ENCODE measurements at places on chromosomes 5 and 9.
A peak's percentile ranks its signal among the peaks of the same experiment; 100 is the strongest.

DNA sequence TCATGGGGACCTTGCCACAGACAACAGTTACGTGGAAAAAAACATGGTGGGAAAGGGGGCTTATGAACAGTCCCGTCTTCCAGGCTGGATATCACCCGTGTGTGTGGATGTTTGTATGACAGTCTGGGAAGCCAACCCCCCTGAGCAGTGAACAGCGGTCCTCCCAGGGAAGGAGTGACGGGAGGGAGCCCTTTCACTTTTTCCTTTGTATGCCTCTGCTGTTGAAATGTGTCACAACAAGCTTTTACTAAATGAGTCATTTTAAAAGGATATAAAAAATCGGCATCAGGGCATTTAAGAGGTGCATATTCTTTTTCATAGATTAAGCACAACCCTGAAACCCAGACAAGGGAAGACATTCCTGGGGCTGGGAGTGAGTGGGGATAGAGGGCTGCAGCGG is 5.1 kb downstream of the MYMK start:
- DNase-seq = no peak

- DNase-seq = no peak
Observed at GRCh38 chr9:16135968-16136367, 583.1 kb downstream of the CCDC171 start.

DNA sequence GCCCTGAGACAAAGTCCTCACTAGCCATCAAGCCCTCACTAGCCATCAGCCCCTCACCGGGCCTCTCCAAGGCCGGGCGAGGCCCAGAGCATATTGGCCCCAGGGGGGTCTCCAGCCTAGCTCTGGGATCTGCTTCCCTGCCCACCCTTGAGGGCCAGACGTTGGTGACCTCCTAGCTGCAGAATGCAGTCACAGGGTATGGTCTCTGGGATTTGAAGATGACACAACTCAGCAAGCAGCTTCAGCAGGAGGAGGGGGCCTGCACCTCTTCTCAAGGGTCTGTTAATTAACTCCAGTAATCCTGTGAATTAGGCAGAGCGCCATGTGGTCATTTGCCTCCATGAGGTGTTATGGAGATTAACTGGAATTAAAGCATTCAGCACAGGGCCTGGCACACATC is 116.9 kb upstream of the SPOCK1 start:
- DNase-seq = no peak

- no peak for DNase-seq
Observed at GRCh38 chr5:67577424-67577823, 380.8 kb upstream of the CD180 start.

GRCh38 chr5:8053270-8053669 is 184.3 kb downstream of the MTRR start:
- DNase-seq = no peak

DNA sequence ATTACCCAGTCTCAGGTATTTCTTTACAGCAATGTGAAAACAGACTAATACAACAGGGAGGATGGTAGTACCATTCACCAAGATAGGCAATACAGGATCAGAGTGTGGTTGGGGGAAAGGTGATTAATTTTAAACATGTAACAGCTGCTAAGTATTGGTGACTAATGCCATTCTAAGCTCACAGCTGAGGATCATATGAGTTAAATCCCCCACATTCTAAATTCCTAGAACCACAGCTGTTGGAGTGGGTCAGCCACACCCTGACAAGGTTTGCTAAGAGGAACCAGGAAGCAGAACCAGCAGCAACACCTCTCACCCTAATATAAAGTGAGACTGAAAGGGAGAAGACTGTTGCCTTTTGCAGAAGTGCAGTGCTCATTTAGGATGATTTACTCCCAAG is 24.8 kb downstream of the HSPB3 start:
- no peak for DNase-seq

DNA sequence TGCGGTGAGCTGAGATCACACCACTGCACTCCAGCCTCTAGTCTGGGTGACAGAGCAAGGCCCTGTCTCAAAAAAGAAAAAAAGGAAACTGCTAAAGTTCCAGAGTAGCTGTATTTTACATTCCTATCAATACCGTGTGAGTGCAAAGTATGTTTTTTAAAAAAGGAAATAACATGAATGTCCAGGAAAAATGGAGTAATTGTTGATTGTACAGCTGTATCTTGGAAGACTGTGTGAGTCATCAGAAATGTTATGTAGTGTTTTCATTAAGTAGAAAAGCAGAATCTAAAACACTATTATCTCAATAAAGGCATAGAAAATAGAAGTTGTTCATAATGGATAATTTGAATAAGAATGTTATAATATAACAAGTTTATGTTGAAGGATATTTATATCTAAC is 53.9 kb downstream of the ZCCHC7 start:
- DNase-seq = no peak

GRCh38 chr9:114782586-114782985 is 23.3 kb downstream of the TNFSF15 start:
- no peak for DNase-seq

GRCh38 chr5:175652741-175653663 is 4.9 kb upstream of the HRH2 start:
- peak; percentile 52 for DNase-seq

GRCh38 chr5:177109810-177110209 is 23.1 kb downstream of the FGFR4 start:
- no peak for DNase-seq

DNA sequence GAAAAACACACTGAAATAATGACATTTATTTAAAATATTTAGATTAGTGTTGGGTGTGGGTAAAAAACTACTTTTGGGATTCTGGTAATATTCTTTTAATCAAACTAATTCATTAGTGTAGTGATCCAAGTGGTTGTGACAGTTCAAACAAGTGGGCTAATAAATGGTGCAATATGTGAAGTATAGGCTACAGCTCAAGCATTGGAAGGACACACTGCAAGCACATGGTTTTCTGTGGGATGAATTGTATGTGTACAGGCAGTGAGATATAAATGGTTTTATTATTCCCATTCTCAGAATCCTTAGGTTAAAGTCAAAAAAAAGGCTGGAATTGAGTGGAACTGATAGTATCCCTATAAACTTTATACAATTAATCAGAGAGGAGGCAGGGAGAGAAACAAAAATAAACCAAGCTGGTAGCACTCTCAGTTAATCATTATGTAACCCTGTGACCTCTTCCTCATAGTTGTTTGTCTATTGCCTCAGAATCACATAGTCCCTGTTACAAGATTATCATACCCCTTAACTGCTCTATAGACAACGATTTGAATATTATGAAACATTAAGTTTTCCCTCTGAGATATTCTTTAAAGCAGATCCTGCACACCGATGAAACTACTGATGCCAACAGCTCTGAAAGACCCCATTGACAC is 1755.4 kb upstream of the ACO1 start:
- no peak for DNase-seq

- no peak for DNase-seq
Observed at GRCh38 chr9:124188331-124189110, 69.2 kb upstream of the NEK6 start.

GRCh38 chr5:32584646-32585045 is 711 bp upstream of the SUB1 start:
- no peak for DNase-seq

GRCh38 chr5:134140530-134141201 is 26.2 kb downstream of the TCF7 start:
- DNase-seq = no peak

DNA sequence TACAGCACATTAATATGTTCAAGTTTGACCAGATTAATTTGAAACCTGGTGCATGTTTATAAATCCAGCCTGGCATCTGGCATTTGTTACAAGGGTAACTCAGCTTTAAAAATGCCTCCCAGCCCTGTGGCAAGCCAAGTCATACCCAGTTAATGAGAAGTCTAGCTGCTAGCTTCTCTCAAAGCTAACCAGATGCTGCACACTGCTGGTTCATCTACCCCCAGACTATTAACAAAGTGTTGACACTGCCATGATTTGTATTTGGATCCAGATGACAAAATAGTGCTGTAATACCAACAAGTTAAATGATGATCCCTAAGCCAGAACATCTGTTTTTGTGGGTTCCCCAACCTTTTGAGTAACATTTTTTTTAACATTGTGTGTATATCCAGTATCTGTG is 573.7 kb upstream of the DAB2 start:
- DNase-seq = no peak

GRCh38 chr9:489198-490197 is 274.8 kb downstream of the DOCK8 start:
- DNase-seq = no peak

GRCh38 chr9:99414321-99414720 is 192.2 kb downstream of the SEC61B start:
- no peak for DNase-seq

- no peak for DNase-seq
Observed at GRCh38 chr9:96071076-96071814, 195.8 kb downstream of the ERCC6L2 start.

DNA sequence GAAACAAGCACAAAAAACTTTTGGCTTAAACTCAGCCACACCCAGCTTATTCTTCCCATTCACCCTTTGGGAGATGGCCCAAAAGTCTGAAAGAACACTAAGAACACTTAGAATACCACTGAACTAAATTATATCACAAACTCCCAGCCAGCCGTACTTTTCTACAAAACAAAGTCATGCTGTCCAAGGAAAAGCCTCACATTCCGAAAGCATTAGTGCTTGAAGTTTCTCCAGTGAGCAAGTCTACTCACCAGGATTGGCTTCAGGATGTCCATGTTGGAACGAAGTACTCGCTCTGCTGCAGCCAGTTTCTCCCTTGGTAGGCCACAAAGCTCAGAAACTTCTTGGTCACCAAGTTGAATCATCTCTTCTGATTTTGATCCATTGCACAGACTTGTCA is 69.7 kb downstream of the ABCA1 start:
- no peak for DNase-seq

DNA sequence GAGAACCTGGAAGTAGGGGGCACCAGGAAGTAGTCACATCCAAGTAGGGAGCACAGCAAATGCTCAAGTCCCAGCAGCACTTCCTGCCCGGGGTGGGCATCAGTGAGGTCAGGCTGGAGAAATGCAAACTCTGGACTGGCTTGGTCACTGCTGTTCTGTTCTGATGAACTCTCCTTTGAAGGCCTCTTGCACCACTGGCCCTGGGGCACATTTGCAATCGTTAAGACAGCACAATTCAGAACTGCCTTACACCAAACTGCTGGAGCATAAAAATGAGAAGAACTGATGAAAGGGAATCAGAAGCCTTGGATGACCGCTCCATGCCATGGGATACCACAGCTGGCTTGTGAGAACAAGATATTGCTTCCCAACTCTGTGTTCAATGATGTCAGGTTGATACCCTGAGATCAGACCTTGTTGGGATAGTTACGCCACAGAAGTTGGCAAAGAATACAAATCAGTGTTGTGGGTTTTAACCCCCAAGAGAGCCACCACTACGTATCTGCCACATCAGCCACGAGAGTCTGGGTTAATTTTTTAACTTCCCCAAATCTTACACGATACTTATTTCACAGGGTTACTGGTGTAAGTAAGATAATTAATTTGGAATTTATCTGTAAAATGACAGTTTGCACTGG is 42.3 kb upstream of the ZSWIM6 start:
- no peak for DNase-seq

GRCh38 chr9:127319366-127320114 is 55.0 kb downstream of the GARNL3 start:
- no peak for DNase-seq

- DNase-seq = no peak
Observed at GRCh38 chr5:31096238-31096865, 97.1 kb upstream of the CDH6 start.

DNA sequence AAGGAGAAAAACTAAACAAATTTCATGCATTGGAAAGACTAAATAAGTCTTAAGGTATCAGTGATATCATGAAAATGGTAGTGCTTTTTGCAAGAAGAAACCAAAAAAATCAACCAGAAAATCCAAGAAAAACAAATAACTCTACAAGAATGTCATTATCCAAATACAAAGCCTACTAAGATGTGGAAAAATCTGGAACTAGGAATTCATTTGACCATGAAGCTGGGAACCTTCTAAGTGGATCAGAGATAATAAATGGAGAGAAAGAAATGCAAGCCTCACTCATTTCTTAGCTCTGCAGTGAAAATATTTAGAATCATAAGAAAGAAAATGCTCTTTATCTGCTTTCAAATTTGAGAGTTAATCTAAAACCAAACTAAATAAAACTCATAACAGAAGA is 51.3 kb downstream of the RASEF start:
- DNase-seq = no peak

DNA sequence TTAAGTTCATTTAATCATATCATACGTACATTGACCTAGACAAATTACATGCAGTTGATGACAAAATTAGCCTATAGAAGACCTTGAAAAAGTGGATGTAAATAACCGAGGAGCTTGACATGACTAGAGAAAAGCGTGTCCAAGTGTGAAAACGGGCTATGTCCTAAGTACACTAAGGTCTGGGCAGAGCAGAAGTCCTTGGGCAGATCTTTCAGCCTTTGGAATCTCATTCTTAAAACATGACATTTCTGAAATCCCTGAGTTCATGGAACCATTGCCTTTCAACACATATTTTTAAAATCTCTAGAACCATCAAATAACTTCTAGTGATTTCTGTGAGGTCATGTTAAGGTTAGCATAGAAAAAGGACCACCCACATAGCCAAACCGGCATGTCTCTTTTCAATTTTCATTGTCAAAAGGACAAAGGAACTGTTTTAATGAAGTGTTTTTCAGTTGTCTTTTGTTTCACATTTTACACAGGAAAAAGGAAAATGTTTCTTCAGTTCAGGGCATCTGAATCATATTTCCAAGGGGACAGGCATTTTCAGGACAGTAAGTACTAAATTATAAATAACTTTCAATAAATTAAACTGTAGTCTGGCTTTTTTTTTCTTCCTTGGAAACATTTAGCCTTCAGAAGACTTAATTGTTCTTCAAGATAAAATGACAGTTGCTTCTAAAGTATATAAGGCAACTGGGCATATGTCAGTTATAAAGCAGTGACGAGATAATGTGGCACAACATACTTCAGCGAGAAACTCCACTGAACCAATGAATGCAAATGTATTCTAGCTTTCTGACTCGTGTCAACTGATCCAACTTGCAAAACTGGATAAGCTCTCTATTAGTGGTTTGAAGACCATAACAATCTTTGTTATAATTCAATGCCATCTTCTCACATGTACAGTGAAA is 416.8 kb downstream of the NFIB start:
- no peak for DNase-seq

DNA sequence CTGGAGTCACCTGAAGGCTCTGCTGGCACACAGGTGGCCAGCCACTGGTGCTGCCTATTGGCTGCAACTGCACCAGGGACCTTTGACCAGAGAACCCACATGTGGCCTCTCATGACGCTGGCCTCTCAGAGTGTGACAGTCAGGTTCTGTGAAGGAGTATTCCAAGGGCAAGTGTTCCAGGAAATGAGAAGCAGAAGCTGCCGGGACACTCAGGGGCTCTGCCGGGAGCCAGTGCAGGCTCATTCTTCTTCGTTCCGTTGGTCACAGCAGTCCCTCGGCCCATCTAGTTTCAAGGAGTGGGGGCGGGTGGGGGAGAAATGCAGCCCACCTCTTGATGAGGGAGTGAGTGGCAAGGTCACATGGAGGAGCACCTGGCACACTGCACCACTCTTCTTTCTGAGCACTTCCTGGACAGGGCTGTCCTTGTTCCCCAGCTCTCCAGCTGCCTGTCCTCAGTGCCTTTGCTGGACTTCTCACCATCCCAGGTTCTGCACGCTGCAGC is 237.5 kb downstream of the GADD45G start:
- DNase-seq = no peak

GRCh38 chr9:79652598-79652997 is 80.8 kb downstream of the TLE4 start:
- no peak for DNase-seq

- no peak for DNase-seq
Observed at GRCh38 chr5:14243766-14244165, 100.6 kb downstream of the TRIO start.
